ENCODE measurements at places on chromosomes 13 and 19.

- DNase-seq, result no peak
Observed at GRCh38 chr13:19596960-19597361, 35.6 kb upstream of the TPTE2 start.

- DNase-seq, result no peak
Observed at GRCh38 chr13:54859827-54860226, 1831.2 kb downstream of the OLFM4 start.

GRCh38 chr13:60267498-60268202, 103.9 kb upstream of the DIAPH3 start:
- DNase-seq, result no peak

- DNase-seq, result no peak
Observed at GRCh38 chr19:39696387-39696786, 7.9 kb upstream of the LGALS14 start.

GRCh38 chr19:15161028-15161984, 39.5 kb downstream of the NOTCH3 start:
- DNase-seq, result no peak

DNA sequence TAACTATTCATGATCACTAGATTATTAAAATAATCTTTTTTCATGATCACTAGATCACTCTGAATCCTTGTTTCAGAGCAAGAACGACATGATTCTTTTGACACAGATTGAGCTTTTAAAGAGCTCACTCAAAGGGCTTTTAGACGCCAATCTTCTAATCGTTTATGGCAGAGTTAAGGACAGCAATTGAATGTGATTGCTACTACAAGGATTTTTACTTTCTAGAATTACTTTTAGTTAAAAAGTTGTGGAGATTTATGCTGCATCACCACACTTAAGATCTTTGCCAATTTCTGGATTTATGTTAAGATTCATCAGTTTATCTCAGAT, 1.3 kb downstream of the EXOSC8 start:
- DNase-seq, result no peak

- peak; percentile 79 for DNase-seq
Observed at GRCh38 chr19:16327911-16328823, 3.5 kb downstream of the KLF2 start.

GRCh38 chr19:49161987-49162386, 4.4 kb downstream of the TRPM4 start:
- DNase-seq, result no peak

GRCh38 chr13:91146601-91147000, 200.9 kb upstream of the MIR17HG start:
- no peak for DNase-seq

DNA sequence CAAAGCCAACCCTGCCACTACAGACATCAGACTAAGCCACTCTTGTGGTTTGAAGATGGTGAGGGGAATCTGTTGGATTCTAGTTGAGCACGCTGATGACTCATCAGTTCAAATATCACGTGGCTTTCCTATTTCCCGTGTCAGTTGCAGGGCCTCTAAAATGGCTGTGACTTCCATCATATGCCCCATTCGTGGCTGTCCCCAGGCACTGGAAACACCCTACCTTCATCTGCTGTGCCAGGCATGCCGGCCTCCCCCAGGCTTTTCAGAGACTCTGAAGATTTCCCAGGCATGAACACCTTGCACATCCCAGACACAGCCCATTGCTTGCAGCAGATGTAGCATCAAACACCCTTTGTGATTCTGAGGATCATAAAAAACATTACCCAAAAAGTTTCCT, 659.9 kb downstream of the UQCRFS1 start:
- DNase-seq, result no peak

GRCh38 chr19:16026131-16026530, 50.2 kb upstream of the TPM4 start:
- DNase-seq, result no peak

DNA sequence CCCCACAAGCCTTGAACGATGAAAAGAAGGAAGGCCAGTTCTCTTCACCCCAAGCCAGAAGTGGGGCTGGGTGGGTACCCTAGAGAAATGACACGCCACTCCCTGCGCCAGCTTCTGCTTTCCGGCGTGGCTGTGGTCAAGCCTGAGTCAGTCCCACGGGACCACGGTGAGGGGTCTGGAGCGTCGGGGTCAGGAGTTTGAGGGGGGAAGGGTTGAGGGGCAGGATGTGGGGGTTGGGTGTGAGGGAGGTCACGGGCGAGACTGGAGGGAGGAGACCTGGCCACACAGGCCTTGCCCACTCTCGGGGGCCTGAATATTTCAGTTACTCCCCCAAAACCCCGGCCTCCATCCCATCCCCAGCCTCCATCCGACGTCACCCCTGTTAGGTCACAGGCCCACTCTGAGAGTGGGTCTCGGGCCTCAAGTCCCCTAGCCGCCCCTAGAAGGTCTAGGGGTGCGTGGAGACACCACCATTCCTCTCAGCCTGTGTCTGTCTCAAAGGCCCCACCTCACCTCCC, 500 bp upstream of the IFI30 start:
- DNase-seq, result no peak

DNA sequence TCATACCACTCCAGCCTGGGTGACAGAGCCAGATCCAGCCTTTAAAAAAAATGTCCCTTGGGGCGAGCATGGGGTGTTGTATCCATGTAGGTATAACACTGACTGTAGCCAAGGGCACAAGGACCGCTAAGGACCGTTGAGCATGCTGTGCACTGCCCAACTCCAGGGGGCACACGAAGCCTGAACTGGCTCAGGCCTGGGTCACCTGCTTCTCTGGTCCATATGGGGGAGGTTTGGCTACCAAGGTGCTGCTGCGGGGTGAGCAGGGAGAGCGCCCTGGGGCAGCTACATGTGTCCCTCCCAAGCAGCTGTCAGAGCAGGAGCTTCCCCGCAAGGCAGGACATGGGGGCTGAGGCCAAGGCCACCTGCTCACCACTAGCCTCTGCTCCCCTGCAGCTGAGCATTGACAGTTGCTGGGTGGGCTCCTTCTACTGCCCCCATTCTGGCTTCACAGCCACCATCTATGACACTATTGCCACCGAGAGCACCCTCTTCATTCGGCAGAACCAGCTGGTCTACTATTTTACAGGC, 16.3 kb downstream of the CATSPERG start:
- DNase-seq, result no peak

DNA sequence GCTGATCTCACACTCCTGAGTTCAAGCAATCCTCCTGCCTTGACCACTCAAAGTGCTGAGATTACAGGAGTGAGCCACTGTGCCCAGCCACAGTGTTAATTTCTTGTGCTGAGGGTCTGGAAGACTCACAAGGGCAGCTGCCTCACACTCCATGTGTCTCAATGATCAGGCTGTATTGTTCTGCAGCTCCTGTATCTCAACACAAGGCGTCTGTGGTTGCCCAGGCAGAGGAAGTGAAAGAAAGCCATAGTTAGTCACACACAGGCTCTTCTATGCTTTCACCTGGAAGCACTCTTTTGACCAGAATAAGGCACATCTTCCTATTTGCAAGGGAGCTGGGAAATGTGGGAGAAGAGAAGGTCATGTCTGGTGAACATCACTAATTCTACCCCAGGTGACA, 107.3 kb upstream of the ZNF507 start:
- no peak for DNase-seq

GRCh38 chr19:18809149-18809868, 18.2 kb upstream of the COMP start:
- no peak for DNase-seq

DNA sequence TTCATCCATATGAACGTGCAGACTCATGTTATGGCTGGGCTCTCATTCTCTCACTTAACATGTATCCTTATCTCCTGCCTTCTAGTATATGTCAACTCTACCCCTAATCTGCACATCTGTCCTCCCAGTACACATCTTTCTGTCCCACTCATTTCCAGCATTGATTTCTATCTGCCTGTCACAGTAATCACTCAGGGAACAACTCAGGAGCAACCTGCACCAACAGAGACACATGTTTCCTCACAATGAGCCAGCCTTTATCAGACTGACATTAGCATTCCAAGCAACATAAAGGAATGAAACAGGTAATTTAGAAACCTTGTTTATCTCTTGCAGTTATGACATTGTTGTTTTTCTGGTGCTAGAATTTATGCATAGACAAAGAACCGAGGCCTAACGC, 17.6 kb upstream of the SLC7A1 start:
- DNase-seq, result no peak

DNA sequence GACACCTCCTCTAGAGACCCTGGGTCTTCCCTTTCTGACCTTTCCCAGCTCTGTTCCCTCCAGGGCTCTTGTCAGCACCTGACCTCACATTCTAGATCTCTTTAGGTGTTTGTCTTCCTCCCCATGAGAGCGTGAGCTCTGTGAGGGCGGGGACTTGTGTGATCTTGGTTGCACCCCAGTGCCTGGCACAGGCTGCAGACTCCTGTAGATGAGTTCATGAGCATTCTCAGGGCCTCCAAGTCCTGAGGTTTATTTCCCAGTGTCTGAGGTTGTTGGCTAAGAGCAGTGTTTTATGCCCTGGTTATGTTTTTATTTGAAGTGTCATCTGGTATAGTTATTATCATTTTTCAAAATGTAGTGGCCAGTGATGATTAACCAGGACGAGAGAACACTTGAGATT, 596 bp downstream of the CEACAM4 start:
- DNase-seq, result peak; percentile 31

GRCh38 chr13:84923831-84924230, 875.4 kb downstream of the SLITRK6 start:
- no peak for DNase-seq

GRCh38 chr19:45793876-45794275, 1.2 kb upstream of the DMWD start:
- DNase-seq, result no peak

- DNase-seq, result no peak
Observed at GRCh38 chr13:32142956-32143375, 111.4 kb downstream of the FRY start.

DNA sequence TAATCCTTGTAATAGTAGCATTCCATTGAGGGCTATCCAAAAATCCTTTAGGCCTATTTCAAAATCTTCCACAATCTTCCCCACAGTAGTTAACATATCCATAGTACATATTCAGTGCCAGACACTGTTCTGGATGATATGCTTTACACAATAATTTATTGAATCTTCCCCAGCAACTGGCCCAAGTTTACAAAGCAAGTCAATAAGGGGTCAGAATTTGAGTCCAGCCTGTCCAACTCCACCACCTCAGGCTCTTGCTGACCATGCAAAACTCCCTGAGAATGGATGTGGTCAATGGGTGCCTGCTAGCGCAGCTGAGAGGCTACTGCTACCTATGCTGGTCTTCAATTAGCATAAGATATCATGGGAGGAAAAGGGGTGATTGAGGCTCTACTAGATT, 529.6 kb downstream of the FGF9 start:
- no peak for DNase-seq

GRCh38 chr13:108407495-108407894, 138.0 kb downstream of the TNFSF13B start:
- no peak for DNase-seq

GRCh38 chr19:45483033-45483432, 13.8 kb downstream of the RTN2 start:
- no peak for DNase-seq

DNA sequence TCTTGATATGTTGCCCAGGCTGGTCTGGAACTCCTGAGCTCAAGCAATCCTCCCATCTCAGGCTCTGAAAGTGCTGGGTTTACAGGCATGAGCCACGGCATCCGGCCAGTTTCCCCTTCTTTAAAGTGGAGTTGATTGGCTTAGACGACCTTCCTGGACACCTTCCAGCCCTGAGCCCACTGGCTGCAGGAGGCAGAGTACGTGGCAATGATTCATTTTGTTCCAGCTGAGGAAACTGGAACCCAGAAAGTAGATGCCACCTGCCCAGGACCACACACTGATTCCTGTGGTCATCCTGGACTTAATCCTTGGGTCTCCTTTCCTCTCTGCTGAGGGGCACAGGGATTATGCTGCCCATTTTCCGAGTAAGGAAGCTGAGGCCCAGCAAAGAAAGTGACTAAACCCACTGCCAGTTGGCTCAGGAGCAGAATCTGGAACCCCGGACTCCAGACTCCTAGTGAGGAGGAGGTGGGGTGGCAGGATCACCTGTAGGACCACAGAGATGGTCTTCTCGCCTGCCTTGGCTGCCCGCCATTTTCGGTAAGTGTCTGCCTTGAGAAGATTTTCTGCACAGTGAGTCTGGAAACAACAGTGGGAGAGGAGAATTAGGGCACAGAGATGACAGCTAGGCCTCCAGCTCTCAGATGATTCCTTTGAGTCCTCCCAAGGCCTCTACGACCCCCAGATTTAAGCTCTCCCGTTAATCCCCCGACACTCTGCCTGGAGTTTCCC, 737 bp downstream of the XRCC1 start:
- DNase-seq, result no peak

DNA sequence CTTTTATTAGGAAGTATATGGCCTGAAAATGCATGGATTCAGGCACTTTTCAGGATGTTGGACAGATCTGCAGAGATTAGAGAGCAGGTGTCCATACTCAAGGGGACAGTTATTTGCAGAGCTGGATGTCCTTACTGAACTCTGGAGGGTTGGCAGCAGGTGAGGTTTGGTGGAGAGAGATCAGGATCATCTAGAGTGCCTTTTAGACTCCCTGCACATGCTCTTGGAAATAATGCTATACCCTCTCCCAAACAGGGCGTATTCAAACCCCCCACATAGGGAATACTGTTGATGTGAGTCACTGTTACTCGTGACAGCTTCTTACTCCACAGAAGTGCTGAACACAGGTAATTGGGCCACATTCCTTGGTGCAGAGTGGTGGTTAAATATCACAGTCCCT, 725.7 kb upstream of the SGCG start:
- DNase-seq, result no peak

DNA sequence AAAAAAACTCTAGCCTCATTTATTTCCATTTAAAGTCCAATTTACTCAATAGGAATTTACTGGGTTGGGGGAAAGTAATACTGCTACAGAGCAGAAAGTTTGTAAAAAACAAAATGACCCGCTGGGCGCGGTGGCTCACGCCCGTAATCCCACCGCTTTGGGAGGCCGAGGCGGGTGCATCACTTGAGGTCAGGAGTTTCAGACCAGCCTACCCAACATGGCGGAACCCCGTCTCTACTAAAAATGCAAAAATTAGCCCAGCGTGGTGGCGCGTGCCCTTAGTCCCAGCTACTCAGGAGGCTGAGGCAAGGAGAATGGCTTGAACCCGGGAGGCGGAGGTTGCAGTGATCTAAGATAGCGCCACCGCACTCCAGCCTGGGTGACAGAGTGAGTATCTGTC, 745.6 kb downstream of the SLITRK1 start:
- DNase-seq, result no peak

DNA sequence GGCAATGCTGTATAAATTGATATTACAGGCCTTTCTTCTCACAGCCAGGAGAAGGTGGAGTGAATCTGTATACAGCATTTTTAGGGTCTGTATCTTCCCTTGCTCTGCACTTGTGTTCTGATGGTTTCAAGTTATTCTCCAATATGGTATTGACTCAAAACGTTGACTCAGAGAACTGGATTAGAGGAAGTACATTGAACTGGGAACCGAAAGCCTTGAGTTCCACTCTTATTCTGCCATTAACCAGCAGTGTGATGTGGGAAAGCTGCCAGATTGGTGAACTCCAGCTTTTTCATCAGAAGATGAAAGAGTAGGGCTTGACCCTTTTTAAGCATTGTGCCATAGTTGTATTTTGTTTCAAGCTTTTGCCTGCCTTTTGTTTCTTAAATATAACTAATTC, 167.7 kb downstream of the SPRY2 start:
- no peak for DNase-seq

GRCh38 chr13:73336773-73337172, 278.0 kb downstream of the KLF5 start:
- no peak for DNase-seq

GRCh38 chr13:23354520-23354919, 79.0 kb downstream of the SACS start:
- DNase-seq, result no peak
